ENCODE measurements at places on chromosomes 6 and 20.

DNA sequence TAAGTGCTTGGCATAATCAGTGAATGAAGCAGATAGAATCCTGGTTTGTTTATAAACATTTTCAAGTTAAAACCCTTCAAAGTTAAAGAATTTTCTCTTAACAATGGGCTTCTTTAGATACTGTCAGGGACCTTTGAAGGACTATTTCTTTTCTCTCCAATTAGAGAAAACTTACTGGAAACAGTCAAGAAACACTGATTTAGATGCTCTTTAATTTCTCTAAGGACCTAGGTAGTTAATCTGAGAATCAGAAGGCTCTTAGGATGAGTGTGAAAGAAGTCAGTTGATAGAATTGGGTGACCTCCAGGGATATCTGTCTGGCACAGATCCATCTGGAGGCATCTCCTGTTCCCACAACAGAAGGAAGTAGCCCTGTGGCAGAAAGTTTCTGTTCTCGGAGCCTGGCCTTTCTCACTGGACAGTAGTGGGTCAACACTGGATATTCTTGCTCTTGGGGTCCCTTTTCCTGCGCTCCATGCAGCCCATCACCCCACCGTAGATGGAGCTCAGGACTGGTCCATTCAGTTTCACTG, 22.5 kb downstream of the KIAA0408 start:
- no peak for DNase-seq

DNA sequence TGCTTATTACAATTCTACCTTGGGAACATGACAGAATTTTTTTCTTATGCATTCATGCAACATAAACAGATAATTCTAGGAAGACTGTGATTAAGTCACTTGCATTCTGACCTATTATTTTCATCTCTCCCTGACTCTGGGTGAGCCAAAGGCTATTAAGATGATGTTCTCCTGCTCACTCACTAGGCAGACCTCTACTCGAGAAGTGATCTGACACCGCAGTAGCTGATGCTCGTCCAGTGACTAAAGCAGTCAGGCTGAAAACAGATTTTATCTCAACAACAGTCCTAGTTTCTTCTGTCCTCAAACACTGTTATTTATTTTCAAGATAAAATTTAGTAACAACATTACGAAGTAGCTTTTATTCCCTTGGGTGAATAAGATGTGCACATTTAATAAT, 17.3 kb downstream of the NAA20 start:
- DNase-seq: no peak

- no peak for DNase-seq
Observed at GRCh38 chr6:18391023-18391422, 3.9 kb downstream of the RNF144B start.

- DNase-seq: no peak
Observed at GRCh38 chr20:3367089-3367488, 40.4 kb downstream of the DNAAF9 start.

- no peak for DNase-seq
Observed at GRCh38 chr20:63417097-63417737, 55.2 kb downstream of the KCNQ2 start.

DNA sequence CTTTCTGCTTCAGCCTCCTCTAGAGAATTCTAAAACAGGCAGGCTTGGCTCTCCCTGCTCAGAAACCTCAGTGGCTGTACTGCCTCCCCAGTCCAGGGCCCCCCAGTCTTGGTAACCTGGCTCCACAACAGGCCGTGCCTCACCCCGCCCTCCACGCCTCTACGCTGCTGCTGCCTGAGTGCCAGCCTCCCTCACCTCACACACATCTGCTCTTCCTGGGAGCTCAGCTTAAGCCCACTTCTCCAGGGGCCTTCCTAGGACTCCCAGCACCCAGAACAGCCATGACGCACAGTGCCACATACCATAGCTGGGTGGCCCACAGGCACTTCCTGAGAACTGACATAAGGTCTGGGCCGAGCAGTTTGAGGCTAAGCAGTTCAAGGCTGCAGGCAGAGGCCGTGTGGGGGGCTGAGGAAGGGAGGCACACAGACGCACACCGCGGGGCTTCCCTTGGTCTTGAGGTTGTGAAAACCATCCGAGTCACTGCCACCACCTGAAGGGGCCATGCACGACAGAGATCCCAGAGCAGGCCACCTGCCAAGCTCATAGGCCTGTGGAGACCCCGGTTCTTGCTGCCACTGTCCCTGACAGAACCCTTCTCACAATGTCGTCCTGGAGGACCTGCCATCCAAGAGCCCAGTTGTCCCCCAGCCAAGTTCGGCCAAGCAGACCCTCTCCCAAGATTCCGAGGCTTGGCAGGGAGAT, 42.6 kb downstream of the DSTN start:
- DNase-seq: no peak

GRCh38 chr6:2596222-2596621, 154.5 kb downstream of the MYLK4 start:
- DNase-seq: no peak

DNA sequence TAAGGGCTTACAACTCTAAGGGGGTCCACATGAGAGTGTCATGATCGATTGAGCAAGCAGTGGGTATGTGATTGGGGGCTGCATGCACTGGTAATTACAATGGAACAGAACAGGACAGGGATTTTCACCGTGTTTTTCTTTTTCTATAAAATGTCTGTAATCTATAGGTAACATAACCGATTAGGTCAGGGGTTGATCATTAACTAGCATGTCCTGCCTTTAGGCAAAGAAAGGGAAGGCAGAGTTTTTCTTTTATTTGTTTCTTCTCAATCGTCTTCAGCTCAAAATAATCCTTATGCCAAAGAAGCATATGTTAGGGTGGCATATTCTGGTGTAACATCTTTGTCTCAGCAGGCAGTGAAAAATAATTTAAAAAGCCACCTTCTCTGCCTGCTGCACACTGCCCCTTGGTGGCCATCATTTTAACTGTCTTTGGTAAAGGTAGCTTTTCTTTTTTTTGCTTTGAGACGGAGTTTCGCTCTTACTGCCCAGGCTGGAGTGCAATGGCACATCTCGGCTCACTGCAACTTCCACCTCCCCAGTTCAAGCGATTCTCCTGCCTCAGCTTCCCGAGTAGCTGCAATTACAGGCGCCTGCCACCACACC, 9.7 kb upstream of the CEP43 start:
- DNase-seq: peak; percentile 54

- DNase-seq: no peak
Observed at GRCh38 chr6:167689278-167689677, 137.4 kb upstream of the AFDN start.

GRCh38 chr6:149545258-149545753, 537 bp downstream of the PPIL4 start:
- DNase-seq: peak; percentile 58

- DNase-seq: no peak
Observed at GRCh38 chr6:331622-332521, 39.6 kb downstream of the DUSP22 start.

DNA sequence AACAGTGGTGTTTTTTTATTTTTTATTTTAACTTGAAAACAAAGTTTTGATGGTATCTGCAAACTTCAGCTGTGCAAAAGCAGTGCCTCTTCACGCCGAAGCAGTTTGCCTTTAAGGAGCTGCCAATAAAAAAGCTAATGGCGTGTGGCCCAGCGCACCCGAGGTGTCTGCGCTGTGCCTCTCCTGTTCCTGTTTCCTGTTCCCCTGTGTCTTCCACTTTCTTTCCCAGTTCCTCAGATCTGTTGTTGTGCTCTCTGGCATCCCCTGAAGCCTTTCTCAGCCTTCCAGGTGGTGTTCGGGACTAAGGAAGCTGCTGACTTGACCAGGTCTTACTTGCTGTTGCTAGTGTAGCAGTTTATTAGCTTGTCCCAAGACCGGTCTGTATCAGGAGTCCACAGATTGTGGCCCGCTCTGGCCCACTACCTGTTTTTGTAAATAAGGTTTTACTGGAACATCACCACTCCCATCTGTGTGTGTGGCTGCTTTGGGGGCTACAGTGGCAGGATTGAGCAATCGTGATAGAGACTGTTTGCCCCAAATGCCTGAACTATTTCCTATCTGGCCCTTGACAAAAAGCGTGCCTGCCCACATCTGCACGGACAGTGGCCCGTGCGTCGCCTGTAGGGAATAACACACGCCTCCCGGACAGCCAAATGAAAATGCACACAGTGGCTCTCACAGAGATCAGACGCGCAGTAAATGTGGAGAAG, 178.3 kb downstream of the TMEM242 start:
- DNase-seq: no peak

DNA sequence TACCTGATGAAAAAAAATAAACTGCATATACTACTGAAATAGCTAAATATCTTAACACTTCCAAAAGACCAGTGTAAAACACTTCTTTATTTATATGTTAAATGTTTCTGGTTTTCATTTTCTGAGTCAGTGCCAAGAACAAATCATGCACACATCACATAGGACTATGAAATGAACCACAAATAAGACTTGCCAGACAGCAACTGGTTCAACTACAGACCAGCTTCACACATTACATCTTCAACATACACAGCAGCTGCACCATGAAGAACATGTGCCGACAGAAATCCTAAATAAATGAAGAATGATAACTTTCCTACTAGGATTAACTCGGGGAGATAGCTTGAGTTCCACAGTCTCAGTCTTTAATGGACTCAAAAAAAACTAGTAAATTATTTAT, 168.3 kb upstream of the STXBP5 start:
- no peak for DNase-seq

GRCh38 chr6:147322299-147323162, 118.3 kb downstream of the STXBP5 start:
- DNase-seq: no peak

- DNase-seq: no peak
Observed at GRCh38 chr20:1825507-1825906, 69.7 kb upstream of the SIRPA start.

GRCh38 chr6:164208371-164208770, 793.9 kb downstream of the QKI start:
- no peak for DNase-seq

GRCh38 chr6:126546541-126547120, 206.7 kb downstream of the CENPW start:
- DNase-seq: no peak

- DNase-seq: no peak
Observed at GRCh38 chr6:167079853-167080297, 43.0 kb upstream of the CCR6 start.

DNA sequence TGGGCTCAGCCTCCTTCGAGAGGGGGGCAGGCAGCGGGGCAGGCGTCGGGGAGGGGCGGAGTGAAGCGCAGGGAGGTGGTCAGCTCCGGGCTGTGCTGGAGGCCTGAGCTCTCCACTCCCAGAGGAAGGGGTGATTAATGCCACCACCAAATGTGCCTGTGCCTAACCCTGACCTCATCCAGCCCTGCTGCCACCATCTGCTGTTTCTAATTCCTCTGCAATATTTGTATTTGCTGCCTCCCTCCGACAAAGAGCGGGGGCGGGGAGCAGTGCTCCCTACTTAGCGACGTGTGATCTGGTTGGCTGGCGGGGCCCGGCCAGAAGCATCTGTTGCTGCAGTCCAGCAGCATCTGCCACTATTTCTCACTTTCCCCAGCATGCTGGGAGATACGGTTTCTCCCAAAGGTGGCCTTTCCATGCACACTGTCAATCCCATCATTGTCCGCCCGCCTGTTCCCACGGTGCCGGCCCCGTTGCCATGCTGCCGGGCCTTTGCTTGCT, 47.0 kb downstream of the DLL1 start:
- DNase-seq: no peak

DNA sequence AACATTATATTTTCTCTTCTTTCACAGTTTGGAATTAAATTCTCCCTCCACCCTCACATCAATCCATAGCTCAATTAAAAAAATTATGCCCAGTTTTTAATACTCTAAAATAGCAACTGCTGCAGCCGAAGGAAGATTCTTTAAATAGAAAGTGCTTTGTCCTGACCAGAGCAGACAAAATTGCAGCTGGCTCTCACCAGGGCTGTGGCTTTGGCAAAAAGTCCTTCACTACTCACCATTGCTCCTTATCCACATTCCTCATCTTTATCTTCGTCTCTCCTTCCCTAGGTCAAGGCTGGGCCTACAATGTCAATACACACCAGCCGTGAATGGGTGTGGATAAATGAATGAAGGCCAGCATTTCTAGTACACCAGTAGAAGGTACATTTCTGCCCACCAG, 107.9 kb upstream of the VGLL2 start:
- no peak for DNase-seq

DNA sequence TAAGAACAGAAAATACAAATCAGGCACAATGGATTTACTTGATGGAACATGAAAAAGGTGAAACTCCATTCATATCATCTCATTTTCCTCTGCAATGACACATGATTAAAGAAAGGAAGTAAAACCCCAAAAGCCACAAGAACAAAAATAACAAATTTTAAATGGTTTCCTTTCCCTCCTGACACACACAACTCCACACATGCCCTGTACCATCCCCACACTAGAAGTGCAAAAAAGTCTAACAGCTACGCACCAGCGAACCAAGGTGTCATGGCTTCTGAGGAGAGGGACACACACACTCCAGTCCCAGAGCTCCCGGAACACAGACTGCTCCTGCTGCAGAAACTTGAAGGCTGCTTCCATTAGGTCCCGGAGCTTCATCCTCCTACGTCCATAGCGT, 25.3 kb downstream of the MDN1 start:
- DNase-seq: no peak

Measured in ACHN (cell line).